Activated CD4-positive, alpha-beta T cell treated with anti-CD3 and anti-CD28 coated beads, Interleukin-2, amount 50 U/mL, for 48 hours (primary cell): ENCODE measurements at places on chromosomes 5 and 9.

GRCh38 chr9:107699231-107699630 lies 209.7 kb upstream of the KLF4 start:
- no peak for DNase-seq

DNA sequence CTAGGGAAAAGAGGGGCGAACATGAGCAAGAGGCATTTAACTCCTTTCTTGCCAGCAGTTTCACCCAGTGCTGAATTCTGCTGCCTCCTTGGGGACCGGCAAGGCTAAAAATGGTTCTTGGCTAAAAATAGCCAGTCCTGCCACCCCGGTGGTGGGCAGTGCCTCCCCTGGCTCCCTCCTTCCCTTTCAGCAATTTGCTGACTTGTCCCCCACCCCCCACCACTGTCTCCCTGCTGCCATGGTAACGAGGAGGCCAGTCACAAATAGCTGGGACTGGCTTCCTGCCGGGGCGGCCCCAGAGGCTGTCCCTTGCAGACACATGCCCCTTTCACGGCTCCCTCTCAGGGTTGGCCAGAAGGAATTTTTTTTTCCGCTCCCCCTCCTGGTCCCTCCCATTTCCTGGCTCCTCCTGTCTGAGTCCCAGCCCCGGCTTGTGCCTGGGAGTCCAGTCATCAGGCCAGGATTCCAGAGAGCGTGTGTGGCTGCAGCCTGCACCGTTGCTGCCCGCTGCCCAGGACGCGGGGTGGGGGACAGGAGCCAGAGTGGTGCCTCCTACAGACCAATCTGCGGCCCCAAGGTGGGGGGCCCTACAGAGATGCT lies 130.3 kb downstream of the RGS3 start:
- DNase-seq: no peak

- peak; percentile 42 for DNase-seq
Observed at GRCh38 chr5:109936996-109937395, 247.3 kb downstream of the MAN2A1 start.

GRCh38 chr9:72598639-72599038 lies 77.2 kb downstream of the TMC1 start:
- DNase-seq: no peak

DNA sequence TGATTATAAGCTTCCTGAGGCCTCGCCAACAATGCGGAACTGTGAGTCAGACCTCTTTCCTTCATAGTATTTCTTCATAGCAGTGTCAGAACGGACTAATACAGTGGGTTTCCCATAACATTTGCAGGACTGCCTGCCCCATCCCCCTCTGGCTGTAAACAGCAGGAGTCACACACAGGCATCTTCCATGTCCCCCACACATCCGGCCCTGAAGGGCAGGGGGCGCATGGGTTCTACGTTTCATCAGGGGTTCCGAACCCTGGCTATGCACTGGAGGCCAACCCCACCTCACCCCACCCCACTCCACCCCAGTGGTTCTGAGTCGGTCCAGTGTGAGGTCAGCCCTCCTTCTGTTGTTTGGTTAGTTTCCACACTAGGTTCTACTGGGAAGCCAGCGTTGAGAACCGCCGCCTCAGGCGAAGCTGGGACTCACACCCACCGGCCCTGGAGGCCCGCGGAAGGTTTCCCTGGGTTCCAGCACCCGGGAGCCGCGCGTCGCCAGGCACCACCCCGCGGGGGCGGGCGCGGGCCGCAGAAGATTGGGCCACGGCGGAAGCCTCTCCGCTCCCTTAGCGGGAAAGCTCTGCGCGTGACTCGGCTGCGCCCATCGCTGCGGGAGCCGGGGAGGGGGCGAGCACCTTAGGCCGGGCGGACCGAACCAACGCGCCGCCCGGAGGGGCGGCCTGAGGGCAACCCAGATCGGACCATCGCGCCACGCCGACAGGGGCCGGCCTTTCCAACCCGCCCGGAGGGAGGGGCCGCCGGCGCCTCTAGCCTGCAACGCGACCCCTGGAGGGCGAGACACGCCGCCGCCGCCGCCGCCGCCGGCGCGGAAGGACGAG lies at the start of gene RUSC2:
Gene RUSC2 (plus strand): TSS at position 799 of the 842 bp plus-strand sequence. CDS start 56,411 bp downstream, outside the sequence.
- peak; percentile 65 for DNase-seq

GRCh38 chr9:99753436-99753835 lies 68.2 kb upstream of the NR4A3 start:
- DNase-seq: no peak

GRCh38 chr9:3177146-3177761 lies 333.4 kb upstream of the PUM3 start:
- no peak for DNase-seq

GRCh38 chr5:122581629-122582028 lies 193.3 kb upstream of the SNX2 start:
- DNase-seq: no peak

- no peak for DNase-seq
Observed at GRCh38 chr5:118637947-118638670, 350.2 kb downstream of the DTWD2 start.

DNA sequence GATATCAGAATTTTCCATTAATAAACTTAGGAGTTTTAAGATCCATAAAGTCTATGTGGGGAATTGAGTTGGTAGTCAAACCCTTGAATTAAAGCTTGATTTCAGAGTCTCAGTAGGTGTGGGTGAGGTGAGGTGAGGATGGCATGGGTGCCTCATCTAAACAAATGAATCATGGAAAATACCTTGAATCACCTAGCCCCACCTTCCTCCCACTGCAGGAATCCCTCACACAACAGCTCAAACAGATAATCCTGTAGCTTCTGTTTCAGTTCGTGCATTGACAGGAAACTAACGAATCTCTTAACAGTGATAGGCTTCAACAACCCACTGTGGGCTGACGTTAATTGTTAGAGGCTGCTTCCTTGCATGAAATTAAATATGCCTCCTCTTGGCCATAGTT lies 185.0 kb downstream of the SREK1 start:
- peak; percentile 13 for DNase-seq

DNA sequence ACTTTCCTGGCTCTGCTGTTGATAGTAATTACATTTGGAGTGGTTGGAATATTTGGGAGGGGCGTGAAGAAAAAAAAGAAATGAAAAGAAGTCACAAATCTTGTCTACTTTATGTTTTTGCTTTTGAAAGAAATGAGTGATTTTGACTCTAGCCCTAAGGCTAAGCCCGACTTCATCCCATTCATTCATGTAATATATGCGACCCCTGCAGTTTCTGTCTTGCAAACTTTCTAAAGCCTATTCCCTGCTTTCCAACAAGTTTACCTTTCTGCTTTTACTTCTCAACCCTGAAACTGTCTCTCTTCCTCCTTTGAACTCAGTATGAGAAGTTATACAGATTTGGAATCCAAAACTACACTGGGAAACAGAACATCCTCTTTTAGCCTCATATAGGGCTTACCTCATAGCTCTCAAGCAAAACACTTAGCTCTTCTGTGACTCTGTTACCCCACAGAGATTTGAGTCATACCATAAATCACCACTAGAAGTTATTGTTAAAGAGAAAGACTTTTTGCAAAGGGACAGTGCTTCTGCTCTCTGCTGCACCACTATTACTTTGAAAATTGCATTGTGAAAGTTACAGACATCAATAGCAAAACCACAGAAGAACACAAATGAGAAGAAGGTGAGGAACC lies 1.6 kb downstream of the CFAP95 start:
- DNase-seq: no peak

GRCh38 chr5:143695244-143695864 lies 116.6 kb upstream of the HMHB1 start:
- no peak for DNase-seq

- no peak for DNase-seq
Observed at GRCh38 chr5:42225009-42225408, 198.2 kb upstream of the GHR start.

GRCh38 chr5:62568800-62569432 lies 9.7 kb upstream of the LRRC70 start:
- DNase-seq: no peak

- DNase-seq: no peak
Observed at GRCh38 chr5:126359884-126360283, 63.3 kb upstream of the GRAMD2B start.

GRCh38 chr5:143898381-143898780 lies 86.4 kb downstream of the HMHB1 start:
- no peak for DNase-seq

DNA sequence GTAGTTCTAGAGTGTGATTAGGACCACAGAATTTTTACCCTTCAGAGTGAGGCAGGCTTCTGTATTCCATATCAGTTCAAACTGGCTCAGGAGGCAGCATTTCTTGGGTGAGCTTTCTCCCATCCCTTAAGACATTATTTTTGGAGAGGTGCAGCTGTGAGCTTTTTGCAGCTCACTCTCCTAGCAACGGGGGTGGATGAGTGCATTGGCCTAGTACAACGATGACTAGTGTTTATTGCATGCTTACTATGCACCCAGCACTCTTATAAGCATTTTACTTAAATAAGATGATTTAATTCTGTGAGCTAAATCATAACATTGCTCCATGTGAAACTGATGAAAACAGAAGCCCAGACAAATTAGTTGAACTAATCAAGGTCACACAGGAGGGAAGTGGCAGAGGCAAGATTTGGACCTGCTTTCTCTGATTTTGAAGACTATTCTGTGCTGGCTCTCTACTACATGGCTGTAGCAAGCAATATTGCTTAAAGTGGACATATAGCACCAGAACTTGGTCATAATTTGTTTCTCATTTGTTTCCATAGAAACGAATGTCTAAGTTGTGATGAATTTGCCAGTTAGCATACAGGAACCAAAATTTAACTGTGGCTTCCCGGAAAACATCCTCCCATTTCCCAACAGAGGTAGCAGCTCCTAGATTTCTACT lies 372.1 kb upstream of the RIOK2 start:
- DNase-seq: no peak

DNA sequence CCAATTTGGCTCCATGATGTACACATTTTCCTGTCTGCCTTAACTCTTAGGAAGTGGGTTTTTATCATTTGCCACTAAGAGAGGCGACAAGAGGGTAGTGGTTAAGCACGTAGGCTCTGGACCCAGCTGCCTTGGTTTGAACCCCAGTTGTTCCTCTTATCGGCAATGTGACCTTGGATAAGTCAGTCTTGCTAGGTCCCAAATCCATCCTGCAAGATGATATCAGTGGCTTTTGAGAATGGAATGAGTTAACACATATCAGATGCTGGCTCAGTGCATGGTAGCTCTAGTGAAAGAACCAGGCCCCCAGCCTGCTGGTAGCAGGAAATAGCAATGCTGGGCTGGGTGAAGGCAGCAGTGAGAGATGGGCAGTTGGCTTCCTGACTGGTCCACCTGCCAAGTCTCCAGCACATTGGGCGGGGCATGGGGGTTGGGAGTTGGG lies 72.5 kb downstream of the STK10 start:
- peak; percentile 22 for DNase-seq

DNA sequence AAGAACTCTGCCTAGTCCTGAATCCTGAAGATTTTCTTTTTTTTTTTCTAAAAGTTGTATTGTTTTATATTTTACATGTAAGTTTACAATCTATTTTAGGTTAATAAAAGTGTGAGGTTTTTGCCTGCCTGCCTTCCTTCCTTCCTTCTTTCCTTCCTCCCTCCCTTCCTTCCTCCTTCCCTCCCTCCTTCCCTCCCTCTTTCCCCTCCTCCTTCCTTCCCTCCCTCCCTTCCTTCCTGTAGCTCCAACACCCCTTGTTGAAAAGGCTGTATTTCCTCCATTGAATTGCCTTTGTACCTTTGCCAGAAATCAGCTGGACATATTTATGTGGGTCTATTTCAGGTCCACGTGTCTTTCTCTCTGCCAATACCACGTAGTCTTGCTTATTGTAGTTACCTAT lies 46.6 kb downstream of the CACNA1B start:
- DNase-seq: no peak

- DNase-seq: no peak
Observed at GRCh38 chr5:104146652-104147051, 584.1 kb upstream of the NUDT12 start.

- no peak for DNase-seq
Observed at GRCh38 chr9:78221425-78221824, 14.4 kb upstream of the CEP78 start.

DNA sequence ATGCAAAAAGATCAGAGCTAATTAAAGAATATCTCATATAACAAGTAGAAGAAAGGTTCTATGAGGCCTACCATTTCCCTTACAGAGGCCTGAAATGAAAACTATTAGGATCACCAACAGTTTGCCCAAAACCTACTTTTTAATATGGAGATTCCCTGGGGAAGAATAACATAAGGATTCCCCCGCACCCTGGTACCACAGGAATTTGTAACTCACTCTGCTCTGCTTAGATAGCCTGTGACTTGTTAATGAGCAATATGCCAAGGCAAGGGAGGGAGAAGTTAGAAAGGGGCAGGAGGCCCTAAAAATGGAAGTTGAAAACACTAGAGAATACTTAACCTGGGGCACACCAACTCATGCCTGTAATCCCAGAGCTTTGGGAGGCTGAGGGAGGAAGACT lies 107.0 kb downstream of the CDH6 start:
- no peak for DNase-seq

- no peak for DNase-seq
Observed at GRCh38 chr9:20043461-20043860, 254.6 kb upstream of the SLC24A2 start.

GRCh38 chr5:28165096-28165495 lies 1126.7 kb upstream of the CDH9 start:
- no peak for DNase-seq

GRCh38 chr5:21593261-21593660 lies 1259.9 kb downstream of the CDH12 start:
- DNase-seq: no peak

- DNase-seq: peak; percentile 42
Observed at GRCh38 chr5:65100911-65101631, 332.3 kb downstream of the CWC27 start.

DNA sequence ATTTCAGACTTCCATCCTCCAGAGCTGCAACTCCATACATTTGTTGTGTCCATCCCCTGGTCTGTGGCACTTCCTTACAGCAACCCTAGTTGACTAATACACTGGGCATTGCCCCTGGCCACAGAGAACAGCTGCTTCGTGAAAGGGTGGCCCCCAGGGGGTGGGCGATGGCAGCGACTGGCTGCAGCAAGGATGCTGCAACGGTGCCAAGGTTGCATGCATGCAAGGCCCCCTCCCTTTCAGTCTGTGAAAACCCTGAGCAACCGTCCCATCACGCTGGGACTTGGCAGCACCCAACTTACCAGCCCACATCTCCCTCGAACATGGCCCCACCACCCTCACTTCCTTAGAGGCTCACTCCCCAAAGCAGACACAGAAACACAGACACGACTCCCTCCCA lies 162.5 kb downstream of the MED10 start:
- DNase-seq: no peak

DNA sequence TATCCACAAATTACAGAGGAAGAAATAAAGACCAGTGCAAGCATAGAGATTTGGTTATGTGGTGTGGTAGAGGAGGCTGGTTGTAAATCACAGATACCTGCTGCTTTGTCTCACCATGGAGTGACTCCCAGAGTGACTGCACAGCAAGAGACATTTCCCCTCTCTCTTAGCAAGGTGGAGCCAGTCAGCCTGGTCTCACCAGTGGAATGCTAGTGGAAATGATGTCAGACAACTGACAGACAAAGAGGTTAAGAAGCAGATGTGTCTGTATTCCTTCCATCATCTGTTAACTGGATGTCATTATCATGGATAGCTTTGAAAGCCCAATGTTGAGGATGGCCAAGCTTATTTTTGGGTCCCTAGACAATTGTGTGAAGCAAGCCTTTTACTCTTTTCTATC lies 509.4 kb upstream of the SEMA6A start:
- DNase-seq: no peak
